ENCODE measurements at places on chromosomes 16 and 17.

- DNase-seq: no peak
Measured at GRCh38 chr16:29158785-29159184, 173.9 kb downstream of the LAT start.

GRCh38 chr17:36736201-36737156, 135.1 kb downstream of the MRM1 start:
- DNase-seq: no peak

GRCh38 chr16:27238016-27238587, 30.5 kb downstream of the NSMCE1 start:
- DNase-seq: no peak

- DNase-seq: no peak
Measured at GRCh38 chr16:82703871-82704768, 77.4 kb downstream of the CDH13 start.

- no peak for DNase-seq
Measured at GRCh38 chr17:63189930-63190329, 223.9 kb downstream of the TANC2 start.

- no peak for DNase-seq
Measured at GRCh38 chr16:22394121-22394520, 19.7 kb upstream of the CDR2 start.

DNA sequence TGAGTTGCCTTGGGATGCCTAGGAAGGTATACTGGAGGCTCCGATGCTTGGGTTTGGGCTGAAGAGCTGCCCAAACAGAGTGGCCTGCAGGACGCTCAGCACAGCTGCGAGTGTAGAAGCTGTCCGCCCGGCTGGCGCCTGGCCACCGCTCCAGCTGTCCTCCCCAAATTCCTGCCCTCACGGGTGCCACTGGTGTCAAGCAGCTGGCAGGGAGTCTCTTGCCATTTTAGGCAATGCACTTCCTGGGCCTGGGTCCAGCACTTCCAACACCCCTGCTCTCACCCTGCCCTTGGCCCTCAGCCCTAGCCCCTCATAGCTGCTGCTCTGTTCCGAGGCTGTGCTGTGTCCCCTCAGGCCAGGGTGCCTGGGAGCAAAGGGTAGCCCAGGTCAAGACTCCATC, 5.2 kb upstream of the PKMYT1 start:
- no peak for DNase-seq

DNA sequence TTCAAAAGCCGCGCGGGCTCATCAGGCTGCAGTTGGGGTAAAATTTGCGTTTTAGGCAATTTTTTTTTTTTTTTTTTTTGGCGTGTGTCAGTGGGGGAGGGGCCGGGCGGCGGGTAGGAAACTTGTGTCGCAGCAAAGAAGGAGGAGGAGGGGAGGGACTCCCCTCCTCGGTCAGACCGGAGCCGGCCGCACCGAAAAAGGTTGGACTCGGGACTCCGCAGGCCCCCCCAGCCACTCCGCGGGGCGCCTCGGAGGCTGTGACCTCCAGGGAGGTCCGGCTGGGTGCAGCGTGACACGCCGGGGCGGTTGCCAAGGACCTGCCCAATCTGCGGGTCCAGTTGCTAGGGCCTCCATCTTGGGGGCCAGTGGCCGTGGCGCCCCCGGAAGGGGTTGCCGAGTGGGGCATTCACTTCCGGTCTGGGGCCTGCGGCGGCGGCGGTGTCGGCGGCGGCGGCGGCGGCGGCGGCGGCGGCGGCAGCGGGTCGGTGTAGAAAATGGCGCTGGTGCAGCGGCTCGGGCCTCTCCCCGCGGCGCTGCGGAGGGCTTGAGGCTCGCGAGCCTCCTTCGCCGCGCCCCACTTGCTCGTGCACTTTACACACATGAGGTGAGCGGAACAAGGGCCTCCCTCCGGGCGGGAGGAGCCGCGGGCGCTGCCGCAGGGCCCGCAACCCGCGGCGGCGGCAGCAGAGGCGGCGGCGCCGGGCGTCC, at the start of gene TNRC6A:
Gene TNRC6A, plus strand, starts transcription at position 409 of the 708 bp plus-strand sequence. Its CDS starts 191 bp downstream, at position 600.
- peak; percentile 49 for DNase-seq
